Urinary bladder (tissue), 4 donors: ENCODE measurements at places on chromosomes 2 and 18. TPM values are rescaled to one million over a fixed set of nuclear protein-coding genes. Genes with fewer than 3 reads are reported as not detected.

The GPBAR1 gene
- polyA plus RNA-seq: 19.3 TPM

The SERPINB3 gene
- not detected for polyA plus RNA-seq

The FSHR gene
- not detected for polyA plus RNA-seq

The DHRS9 gene
- polyA plus RNA-seq: 0.54 TPM

The ERICH2 gene
- 0.77 TPM for polyA plus RNA-seq

The RIT2 gene
- polyA plus RNA-seq: 0.65 TPM

The POMC gene
- polyA plus RNA-seq: 4.1 TPM

The TRIB2 gene
- 27.5 TPM for polyA plus RNA-seq

The REEP1 gene
- polyA plus RNA-seq: 39.5 TPM

The CRYBA2 gene
- polyA plus RNA-seq: not detected

The SLC23A3 gene
- polyA plus RNA-seq: 0.79 TPM
